ENCODE measurements at places on chromosomes 5 and 9. TPM values are rescaled to one million over a fixed set of nuclear protein-coding genes. Genes with fewer than 3 reads are reported as not detected.
A peak's percentile ranks its signal among the peaks of the same experiment; 100 is the strongest.

DNA sequence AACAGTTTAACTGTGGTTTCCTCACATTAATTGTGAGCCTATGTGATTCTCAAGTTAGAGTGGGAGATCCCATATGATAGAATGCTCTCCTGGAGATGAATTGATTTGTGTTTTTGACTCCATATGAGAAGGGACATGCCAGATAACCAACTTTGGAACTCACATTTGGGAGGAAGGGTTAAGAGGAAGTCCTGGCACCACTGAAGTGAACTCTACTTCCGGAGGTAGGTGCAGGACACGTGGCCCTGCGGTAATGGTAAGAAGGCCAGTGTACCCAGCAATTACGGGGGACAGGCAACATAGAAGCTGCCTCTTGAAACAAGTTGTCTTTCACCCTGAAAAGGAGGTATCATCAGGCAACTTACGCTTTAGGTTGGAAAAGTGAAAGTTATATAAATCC lies 146.6 kb upstream of the RFX3 start:
- DNase-seq = no peak

Gene FAM169A
- 2.1 TPM for total RNA-seq

GRCh38 chr5:5951953-5952352 lies 426.4 kb downstream of the MED10 start:
- DNase-seq = no peak

DNA sequence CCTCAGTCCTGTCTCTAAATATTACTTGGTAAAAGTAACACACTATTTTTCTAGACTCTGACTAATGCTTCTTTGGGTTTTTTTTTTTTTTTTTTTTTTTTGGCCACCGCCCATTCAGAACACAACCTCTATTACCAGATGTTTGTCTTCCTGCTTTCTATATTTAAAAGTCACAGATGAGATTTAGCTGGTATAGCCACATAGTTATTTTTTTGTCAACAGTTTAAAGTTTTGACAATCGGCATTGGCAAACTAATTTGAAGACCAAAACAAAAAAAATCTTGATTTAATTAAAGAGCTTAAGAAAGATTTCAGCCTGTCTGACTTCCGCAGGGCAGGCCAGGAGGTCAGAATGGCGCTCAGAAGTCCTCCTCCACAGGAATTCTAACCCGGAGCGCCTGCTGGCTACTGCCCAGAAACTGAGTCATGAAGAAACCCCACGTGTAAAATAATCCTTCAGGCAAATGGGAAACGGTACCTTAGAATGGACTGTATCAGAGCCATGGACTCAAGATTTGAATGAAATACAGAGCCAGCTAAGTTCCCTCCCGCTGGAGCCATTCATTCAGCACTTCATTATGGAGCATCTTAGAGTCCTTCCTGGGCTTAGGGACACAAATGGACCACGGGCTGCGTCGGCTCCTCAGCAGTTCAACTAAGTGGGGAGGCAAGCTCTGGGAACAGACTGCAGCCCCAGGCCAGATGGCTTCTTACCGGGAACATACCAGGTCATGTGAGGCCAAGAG lies 55.6 kb downstream of the PTPDC1 start:
- DNase-seq = no peak

DNA sequence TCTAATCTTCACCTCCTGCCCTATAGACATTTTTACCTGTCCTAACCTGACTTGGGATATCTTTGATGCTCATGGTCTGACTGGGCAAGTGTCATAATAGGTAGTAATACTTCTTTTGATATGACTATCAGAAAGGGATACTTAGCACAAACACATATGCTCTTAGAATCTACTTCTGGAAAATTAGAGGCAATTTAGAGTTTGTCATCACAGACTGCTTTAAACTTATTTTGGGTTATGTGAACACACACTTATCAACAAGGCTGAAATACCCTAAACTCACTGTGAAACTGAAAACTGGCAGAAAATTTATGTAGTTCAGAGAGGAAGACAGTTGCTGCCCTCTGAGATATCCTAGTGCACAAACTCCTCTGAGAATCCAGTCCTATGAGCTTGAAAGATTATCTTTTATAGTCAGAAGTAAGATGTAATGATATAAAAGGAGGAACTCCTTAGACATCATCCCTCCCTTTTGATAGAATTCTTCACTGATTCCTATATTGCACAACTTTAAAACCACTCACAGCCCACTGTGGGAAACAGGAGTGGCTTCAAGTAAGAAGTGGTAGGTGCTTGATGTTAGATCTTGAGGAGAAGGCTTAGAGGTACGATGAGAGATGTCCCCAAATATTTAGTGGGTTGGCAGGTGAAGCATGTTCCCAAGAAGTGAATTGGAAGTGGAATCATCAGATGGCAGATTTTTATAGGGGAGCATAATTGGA lies 273.3 kb downstream of the MAN2A1 start:
- DNase-seq = no peak

Gene MYOZ3
- 0.09 TPM for total RNA-seq

Gene NTNG2
- total RNA-seq = 3.8 TPM

Gene MACIR
- 12.3 TPM for total RNA-seq

DNA sequence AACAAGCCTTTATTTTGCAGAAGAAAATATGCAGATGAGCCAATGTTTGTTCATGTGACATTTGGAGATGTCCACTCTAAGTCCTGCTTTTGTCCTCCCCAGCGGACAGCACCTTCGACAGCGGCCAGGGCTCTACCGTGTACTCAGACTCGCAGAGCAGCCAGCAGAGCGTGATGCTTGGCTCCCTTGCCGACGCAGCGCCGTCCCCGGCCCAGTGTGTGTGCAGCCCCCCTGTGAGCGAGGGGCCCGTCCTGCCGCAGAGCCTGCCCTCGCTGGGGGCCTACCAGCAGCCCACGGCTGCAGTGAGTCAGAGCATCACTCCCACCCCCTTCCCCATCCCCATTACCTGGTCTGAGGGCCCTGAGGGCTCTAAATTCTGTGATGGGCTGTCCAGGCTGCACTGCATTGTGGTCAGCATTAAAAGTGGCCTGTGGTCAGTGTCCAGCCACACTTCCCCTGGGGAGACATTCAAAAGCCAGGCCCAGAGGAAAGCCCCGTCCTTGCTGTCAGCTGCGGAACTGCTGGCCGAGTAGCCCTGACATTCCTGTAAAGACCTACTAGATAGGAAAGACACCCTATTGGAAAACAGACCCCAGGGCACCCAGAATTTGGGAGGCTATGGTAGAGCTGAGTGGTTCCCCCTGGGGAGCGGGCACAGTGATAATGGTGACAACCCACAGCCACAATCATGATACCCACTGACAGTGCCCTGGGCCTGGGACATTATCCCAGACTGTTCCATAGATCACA lies 69.0 kb downstream of the WNK2 start:
- no peak for DNase-seq

Gene ANKDD1B
- total RNA-seq = 0.48 TPM

Gene CCDC69
- 31.4 TPM for total RNA-seq

DNA sequence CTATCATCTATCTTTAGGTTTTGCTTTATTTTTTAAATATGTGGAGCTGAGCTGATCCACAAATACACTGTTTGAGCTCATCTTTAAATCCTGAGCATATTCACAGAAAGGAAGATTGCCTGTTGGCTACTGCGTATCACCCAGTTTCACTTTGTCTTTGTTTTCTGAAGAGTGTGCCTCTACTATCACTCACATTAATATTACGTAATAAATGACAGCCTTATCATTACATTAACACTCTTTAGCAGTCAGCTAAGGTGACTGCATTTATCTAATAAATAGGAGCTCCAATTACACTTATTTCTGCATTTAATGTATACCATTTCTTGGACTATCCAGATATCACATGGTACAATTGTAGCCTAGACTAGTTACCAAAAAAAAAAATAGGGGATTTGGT lies 511.7 kb downstream of the NR2F1-AS1 start:
- DNase-seq = no peak

Gene IFNA6
- total RNA-seq = not detected

DNA sequence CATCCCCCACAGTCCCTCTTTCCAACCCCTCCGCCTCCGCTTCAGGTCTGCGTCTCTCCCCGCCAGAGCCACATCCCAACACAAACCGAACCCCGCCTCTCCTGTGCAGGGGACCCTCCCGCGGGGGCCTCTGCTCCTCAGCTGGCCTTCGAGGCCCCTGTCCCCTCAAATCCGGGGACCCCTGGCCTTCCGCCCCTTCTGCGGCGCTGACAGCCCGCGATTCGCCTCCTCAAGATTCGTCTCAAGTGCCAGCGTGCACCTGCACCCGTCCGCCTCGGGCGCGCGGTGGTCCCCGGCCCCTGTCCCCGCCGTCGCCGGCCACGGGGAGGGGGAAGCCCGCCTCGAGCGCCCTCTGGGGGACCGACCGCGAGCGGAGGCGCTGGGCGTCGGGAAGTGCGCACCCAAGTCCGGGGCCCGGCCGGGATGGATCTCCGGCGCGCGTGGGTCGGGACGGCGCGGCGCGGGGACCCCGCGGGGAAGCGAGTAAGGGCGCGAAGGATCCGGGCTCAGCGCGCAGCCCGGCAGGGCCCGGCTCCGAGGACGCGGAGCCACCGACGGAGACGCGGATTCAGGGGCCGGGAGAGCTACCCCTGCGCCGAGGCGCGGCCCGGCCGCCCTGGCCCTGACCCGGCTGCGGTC lies 623 bp downstream of the FLT4 start:
- no peak for DNase-seq

- DNase-seq = no peak
Measured at GRCh38 chr5:135213466-135214239, 179.6 kb upstream of the PITX1 start.

DNA sequence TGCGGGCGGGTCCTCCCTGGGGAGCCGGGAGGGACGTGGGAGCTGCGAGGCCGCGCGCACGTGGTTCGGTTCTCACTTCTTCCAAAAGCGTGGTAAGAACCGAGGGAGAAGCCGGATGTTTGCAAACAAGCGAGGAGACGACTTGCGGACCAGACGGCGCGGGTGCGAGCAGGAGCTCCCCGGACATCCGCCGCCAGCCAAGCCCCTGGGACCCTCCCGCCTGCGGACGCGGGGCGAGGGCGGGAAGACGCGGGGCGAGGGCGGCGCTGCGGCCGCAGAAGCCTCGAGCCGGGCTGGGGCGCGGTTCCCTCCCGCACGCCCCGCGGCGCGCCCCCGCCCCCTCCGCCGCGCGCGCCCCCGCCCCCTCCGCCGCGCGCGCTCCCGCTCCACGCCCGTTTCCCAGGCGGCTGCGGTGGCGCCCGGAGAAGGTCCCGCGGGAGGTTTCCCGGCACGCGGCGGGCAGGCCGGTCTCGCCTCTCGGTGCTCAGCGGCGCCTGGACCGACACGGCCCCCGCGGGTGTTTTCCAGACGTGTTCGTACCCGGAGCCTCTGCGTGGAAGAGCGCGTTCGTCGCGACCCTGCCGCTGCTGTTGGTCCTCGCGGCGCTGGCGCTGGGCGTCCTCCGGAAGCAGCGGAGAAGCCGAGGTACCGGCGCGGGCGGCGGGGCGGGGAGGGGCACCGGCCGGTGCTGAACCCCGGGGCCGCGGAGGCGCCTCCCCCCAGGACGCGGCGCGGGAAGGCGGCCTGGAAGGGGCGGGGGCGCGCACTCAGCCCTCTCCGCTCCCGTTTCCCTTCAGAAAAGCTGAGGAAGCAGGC lies 12.8 kb downstream of the BTNL9 start:
- DNase-seq = no peak

DNA sequence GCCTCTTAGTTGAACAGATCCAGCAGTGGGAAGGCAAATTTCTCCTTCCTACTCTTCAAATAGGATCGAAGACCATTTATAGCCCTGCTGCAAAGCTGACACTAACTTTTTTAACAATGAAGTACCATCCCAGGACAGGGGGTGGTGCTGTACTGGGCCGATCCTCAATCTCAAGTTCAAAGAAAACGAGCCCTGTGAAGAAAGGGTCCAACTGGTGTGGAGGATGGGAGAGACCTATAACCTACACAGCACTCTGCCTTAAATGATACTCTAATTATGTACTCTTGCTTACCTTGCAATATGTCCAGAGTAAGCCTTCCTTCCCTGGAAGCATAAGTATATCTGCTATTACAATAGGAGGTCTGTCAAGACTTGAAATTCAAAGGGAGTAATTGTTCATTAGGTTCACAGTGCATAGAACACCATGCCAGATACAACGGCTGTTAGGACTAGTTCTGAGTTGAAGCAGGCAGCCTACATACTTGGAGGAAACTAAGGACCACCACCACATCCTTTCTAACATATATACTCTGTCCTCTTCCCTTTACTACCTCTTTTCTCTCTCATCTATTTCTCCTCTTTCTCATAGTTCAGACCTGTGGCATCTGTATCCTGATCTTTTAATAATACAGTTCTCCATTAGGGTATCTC lies 6.2 kb downstream of the ETF1 start:
- DNase-seq = no peak

Gene SH3GLB2
- total RNA-seq = 71.5 TPM

- DNase-seq = peak; percentile 60
Measured at GRCh38 chr9:69019808-69020207, 5.9 kb upstream of the PRKACG start.

Gene ANKRD31
- total RNA-seq = 0.28 TPM

Gene CKMT2
- not detected for total RNA-seq

Gene MLANA
- total RNA-seq = not detected

- DNase-seq = no peak
Measured at GRCh38 chr9:4223312-4223833, 76.5 kb downstream of the GLIS3 start.

Gene IFNE
- not detected for total RNA-seq

- DNase-seq = no peak
Measured at GRCh38 chr9:120875195-120875565, 1.8 kb downstream of the PHF19 start.

DNA sequence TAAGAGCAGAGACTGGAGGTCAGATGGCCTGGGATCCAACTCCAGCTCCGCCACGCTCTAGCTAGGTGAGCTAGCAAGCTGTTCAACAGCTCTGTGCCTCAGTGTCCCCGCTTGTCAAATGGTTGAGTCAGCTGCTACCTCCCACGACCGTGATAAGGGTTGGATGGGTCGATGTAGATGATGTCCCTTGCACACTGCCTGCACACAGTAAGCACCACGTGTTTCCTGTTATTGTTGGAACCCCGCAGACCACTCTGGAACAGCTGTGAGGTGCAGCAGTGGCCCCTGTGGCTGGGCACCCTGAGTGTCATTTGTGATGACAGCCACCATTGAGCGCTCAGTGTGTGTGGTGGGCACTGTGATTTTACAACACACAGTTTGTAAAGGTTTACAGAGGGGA lies 54.0 kb upstream of the CTSL start:
- DNase-seq = no peak

- DNase-seq = no peak
Measured at GRCh38 chr9:123364241-123364824, 8.3 kb downstream of the CRB2 start.

Gene FBXL7
- 0.05 TPM for total RNA-seq

- no peak for DNase-seq
Measured at GRCh38 chr5:149301744-149302380, 30.2 kb downstream of the AFAP1L1 start.

Gene LCN12
- 2.1 TPM for total RNA-seq

DNA sequence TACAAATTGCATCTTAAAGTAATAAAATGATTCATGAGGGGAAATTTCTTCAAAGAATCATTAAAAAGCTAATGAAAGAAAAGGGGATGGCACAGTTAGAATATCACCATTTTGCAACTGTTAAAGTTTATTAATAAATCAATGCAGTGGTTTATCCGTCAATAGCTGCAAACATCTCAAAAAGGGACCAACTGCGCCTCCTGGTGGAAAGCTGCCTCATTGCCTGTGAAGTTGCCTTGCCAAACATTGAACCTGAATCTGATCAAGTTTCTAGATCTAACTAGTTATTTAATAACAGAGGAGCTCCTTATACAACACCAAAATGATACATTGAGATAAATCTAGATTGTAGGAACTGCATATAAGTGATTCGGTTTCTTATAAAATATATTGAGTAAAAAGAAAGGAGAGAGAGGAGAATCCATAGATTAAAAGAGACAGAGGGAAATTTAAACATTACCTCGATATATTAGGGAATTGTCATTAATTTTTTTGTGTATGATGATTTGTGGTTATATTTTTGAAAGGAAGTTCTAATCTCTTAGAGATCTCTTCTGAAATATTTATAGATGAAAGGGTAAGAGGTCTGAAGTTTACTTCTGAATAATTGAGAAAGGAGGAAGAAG lies 6.9 kb upstream of the NDUFB6 start:
- peak; percentile 53 for DNase-seq
